ENCODE measurements at places on chromosomes 7 and 10. TPM values are rescaled to one million over a fixed set of nuclear protein-coding genes. Genes with fewer than 3 reads are reported as not detected.

The UPP1 gene
- 3.8 TPM for total RNA-seq

The LIPJ gene
- total RNA-seq, result 0.16 TPM

The PPP2R2D gene
- total RNA-seq, result 23.7 TPM

The MBL2 gene
- total RNA-seq, result not detected

The NCAPG2 gene
- total RNA-seq, result 7.4 TPM

Measured in bronchial smooth muscle cell (primary cell).